NCI-H526 treated with DMSO at 0.1 percent for 48 hours (cell line): ENCODE measurements at places on chromosomes 12 and 14.
A peak's percentile ranks its signal among the peaks of the same experiment; 100 is the strongest.

- no peak for DNase-seq
Observed at GRCh38 chr12:112010415-112011344, 2.3 kb downstream of the TMEM116 start.

GRCh38 chr12:95788637-95789036 is 1.9 kb downstream of the NTN4 start:
- no peak for DNase-seq

DNA sequence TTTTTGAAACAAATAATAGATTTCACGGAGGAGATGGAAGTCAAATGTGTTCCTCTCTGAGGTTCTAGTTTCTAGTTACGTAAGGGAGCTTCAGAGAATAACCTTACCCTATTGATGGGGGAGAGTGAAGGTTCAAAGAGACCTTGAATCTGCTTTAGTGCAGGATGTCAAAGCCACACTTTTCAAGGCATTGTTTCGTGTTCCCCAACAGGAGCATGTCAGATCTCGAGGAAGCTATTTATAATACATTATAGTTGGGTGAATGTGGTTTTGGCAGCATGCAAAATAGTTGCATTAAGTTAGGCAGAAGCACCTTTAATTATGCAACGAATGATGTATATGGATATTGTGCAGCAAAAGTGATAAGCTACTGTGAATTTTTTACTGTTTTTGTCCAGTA is 614.9 kb downstream of the SLC16A7 start:
- peak; percentile 28 for DNase-seq

DNA sequence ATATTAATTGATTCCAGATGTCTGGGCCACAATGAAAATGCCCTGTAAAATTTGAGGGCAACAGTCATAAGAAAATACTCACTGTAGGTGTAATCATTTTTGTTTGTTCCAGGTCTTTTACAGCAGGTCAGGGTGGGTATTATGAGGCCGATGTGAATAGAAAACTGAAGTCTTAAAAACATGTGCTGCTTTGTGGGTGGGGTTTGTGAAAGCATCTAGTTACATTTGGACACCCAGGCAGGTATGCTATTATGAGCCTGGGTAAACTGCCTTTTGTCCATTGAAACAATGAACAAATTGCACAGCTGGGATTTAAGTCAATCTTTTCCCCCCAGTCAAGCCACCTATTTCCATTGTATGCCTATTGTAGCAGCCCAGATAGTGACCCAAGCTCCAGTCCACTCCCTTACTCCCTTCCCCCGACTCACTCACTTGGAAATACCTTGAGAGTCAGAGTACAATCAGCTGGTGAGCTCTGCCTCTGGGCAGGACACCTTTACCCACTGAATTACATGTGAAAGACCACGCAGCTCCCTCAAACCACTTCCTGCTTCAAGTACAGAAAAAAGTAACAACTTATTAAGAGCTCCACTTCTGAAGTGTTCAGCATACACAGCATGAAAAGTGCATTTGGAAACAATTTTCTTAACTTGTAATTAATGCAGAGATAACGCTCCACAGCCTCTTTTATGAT is 1.8 kb downstream of the IGF1 start:
- DNase-seq: no peak

DNA sequence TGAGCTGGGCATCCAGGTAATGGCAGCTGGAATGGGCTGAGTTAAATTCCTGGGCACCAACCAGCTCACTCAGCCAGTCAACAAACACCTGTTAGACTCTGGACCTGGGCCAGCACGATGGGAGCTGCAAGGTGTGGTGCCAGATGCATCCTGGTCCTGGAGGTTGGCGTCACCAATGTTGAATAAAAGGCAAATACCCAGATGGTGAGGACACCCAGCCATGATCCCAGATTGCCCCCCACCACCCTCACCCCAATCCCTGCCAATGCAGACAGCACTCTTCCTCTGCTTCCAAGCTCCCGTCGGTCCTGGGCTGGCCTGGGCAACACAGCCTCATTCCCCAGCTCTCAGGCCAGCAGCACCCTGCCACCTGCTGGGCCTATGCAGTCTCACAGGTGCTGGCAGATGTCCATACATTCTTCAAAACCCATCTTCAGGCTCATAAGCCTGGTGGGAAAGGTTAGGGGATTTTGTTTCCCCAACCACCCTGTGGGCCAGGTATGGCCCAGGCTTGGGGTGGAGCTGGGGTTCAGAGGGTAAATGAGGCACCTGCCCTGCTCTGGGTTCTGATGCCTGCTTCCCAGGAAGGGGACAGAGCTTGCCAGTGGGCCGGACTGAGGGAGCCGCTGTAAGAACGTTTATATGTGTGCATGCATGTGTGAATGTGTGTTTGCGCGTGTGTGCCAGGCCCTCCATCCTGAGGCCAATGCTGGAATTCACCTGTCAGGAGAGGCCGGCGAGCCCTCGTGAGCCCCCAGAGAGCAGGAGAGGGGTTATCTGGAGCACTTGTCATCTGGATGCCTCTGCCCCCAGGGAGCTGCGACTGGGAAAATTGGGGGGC is 58.0 kb downstream of the LGMN start:
- no peak for DNase-seq

DNA sequence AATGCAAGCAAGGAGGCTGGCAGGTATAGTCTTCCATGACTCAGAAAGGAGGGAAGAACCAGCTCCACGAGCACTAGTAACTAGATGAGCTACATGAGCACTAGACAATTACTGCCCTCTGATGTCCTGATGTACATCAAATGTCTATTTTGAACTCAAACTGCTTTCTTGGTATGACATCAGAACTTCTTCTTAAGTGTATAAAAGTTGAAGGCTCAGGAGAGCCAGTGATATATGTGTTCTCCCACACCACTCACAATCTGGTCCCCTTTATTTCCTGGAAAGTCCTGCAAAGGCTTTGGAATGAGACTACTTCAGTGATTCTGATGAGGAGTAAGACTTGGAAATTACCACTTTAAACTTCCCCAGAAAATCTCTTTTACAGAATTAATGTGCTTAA is 18.5 kb upstream of the DHRS7 start:
- no peak for DNase-seq

DNA sequence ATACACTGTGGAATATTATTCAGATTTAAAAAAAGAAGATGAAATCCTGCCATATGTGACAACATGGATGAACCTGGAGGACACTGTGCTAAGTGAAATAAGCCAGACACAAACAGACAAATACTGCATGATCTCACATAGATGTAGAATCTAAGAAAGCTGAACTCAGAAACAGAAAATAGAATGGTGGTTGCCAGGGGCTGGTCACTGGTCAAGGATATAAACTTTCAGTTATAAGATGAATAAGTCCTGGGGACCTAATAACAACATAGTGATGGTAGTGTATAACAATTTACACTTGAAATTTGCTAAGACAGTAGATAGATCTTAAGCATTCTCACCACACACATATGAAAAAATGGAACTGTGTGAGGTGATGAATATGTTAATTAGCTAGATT is 161.3 kb upstream of the TMCC3 start:
- DNase-seq: no peak

DNA sequence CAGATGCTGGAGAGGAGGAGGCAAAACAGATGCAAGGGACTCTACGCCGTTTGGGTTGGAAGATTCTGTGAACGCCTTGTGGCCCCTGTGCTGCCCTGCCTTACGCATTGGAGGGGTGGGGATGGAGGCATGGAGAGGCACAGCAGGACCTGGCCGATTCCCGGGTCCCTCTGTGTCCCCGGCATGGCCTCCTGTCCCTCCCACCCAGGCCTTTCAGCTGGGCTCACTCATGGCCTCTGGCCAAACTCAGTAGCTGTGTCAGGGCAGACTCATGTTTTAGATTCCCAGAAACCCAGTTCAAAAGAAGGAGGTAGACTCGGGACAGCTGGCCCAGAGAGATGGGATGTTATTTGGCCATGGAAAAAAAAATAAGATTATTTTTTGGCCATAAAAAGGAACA is 40.1 kb downstream of the TESC start:
- no peak for DNase-seq

- peak; percentile 35 for DNase-seq
Observed at GRCh38 chr14:89503431-89503996, 86.5 kb upstream of the FOXN3 start.

GRCh38 chr12:117645473-117645872 is 284.0 kb upstream of the NOS1 start:
- no peak for DNase-seq

- no peak for DNase-seq
Observed at GRCh38 chr12:46153268-46153872, 115.5 kb downstream of the SLC38A1 start.

DNA sequence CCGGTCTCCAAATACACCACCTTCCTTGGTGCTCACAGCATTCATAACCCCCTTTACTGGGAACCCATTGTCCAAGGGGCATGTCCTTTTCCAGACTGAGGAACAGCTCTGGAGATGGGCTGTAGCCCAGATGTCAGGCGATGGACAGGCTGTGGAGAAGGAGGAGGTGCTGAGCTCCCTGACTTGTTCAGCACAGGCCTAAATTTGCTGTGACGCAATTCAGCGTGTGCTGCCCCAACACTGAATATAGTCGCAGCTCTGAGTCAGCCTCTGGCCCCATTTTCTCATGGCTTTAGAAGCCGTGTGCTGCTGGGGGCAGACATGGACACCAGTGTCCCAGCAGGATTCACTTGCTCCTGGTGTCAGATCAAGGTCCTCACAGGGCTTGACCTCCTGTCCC is 269.1 kb downstream of the EMP1 start:
- no peak for DNase-seq

DNA sequence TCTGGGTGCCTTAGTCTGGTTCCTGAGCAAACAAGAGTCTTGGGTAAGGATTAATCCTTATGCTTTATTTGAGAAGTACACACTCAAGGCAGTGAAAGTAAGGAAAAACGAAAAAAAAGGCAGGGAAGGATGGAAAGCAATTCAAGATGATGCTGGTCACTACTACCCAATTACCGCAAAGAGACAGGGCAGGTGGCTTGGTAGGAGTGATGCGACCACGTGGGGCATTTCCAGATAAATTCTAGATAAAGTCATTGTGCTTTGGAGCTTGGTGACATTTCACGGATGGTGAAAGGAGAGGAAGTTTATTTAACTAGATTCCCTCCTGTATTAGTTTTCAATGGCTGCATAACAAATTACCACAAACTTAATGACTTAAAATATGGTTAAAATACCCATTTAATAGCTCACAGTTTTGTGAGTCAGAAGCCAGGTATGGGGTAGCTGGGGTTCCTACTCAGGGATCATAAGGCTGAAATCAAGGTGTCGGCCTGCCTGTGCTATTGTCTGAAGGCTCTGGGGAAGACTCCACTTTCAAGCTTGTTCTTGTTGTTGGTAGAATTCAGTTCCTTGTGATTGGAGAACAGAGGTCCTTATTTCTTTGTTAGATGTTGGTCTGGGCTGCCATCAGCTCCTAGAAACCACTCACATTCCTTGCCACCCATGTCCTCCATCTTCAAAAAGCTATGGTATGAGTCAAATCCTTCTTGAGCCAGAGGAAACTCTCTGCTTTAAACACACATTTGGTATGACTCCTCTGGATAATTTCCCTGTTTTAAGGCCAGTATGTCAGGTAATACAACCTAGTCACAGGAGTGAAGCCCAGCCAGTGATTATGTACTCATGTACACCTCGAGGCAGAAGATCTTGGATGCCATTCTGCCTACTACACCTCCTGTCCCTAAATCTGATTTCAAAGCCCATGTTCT is 5.6 kb upstream of the HMGA2 start:
- DNase-seq: no peak

DNA sequence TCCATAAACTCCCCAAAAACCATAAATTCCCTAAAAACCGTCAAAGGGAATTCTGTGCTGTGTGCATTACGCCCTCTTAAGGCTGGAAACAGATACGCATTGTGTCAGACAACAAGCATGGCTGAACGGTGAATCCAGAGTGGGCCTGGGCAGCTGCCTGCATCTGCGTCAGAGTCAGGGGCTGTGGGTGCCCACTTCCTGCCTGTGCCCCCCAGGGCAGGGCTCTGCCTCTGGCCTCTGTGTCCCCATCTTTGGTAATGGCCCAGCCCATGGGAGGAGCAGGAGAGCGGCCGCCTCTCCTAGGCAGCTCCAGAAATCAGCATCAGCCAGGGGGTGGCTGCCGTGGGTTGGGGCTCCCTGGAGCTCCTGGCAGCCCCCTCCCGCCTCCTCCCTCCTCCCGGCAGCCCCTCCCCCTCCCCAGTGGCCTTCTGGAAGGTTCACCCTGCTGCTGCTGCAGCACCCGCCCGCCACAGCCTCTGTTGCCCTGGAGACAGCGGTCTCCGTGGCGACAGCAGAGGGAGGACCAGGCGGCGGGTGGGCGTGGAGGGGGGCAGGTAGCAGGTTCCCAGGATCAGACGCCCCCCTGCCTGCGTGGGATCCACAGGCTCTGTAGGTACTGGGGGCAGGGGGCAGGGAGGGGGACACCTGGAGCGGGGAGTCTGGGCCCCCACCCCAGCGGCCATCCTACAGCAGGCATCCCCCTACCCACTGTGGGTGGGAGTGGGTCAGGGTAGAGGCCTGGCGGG is 5.9 kb downstream of the MMP17 start:
- DNase-seq: no peak

- no peak for DNase-seq
Observed at GRCh38 chr12:104938371-104938770, 19.7 kb downstream of the SLC41A2 start.

DNA sequence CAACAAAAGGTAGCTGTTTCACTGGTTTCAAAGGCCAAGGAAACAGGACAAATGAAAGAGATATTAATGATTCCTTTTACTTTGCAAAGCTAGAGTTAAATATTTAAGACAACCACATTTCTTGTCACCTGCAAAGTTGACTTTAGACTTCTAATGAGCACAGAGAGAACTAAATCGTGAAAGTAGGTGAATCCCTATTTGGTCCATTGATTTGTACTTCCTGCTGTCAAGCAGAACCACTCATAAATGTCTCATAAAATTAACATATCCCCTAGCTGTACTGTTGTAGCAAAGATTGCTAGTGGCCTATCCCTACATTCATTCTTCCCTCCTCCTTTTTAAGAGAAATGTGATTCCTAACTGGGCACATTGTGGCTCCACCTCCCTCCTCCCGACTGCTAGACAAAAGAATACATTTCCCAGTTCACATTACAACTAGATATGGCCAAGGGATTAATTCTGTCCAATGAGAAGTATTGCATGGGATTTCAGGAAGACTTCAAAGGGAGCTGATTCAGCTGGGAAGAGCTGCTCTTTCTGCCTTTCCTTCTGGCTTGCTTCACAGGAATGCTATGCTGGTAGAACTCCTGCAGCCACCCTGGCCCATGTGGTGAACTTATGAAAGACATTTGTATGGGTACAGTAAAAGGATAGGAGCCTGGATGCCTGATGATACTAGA is 227.5 kb upstream of the ABCD2 start:
- DNase-seq: no peak

DNA sequence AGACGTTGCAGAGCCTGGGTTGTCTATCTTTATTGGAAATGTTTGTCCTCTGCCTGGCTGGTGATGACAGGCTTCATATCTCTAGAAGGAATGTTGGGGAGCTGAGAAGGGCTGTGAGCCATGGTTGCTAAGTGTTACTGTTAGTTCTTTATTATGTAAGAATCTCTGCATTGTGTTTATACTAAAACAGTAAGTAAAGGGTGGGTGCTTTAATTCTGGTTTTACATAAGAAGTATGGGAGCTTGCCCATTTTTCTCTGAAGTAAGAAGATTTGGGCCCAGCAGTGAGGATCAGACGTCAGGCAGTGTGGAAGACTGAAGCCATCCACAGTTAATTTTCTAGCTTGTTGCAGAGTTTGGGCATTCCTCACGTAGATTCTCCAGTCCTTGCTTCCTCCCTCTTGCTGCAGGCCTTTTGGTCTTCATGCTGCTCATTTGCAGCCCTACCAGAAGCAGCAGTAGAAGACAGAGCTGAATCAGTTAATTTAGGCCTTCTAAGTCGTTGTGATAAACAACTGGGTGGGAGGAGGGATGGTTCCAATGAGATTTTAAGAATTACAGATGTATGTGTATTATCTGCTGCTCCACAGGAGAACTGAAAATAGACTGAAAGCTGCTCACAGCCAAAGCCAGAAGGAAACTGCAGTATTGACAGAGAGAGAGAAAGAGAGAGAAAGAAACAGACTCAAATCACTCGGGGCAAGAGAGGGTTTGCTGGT is 21.4 kb downstream of the WNT5B start:
- no peak for DNase-seq
